ENCODE measurements at places on chromosomes 11 and 22.

DNA sequence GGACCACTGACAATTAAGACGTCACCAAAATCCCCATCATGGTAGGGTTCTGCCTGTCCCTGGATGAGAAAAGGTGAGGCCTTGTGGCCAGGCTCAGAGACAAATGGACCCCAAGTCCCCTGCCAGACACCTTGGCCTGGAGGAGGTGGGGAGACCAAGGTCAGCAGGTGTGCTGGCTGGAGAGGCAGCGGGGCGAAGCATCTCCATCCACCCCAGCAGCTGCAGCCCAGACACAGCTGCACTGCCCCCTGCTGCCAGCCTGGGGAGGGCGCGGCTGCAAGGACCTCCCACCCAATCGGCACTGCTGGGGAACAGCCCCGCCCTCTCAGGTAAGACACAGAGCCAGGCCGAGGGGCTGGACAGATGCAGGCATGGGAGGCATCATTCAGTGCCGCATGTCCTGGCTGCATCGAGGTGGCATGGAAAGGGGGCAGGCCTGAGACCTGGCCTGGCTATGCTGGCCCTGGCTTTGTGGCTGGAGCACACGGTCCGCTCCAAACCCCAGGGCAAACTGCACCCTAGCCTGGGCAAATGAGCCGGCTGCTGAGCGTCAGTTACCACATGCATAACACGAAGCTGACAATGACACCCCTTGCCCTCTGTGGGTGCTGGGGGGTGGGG lies 12.2 kb upstream of the MFNG start:
- peak; percentile 68 for DNase-seq

DNA sequence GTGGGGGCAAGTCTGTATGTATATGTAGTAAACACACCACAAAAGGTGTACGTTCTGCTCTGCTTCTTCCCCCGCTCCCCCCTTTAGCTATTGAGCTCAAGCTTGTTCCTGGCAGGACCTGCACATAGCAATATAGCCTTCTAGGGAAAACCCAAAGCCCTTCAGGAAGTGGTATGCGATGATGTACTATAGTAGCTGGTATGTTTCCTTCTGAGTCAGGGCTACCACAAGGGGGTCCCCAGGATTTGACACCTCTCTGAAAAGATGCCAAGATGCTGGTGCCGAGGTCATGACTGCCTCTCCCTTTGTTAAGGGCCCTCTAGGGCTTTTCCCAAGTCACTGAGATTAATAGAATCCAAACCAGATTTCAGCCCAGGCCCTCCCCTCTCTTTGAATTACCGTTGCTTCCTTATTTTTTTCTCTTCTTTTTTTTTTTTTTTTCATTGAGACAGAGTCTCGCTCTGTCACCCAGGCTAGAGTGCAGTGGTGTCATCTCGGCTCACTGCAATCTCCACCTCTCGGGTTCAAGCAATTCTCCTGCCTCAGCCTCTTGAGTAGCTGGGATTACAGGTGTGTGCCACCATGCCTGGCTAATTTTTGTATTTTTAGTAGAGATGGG lies 268.4 kb downstream of the ETS1 start:
- peak; percentile 65 for DNase-seq

DNA sequence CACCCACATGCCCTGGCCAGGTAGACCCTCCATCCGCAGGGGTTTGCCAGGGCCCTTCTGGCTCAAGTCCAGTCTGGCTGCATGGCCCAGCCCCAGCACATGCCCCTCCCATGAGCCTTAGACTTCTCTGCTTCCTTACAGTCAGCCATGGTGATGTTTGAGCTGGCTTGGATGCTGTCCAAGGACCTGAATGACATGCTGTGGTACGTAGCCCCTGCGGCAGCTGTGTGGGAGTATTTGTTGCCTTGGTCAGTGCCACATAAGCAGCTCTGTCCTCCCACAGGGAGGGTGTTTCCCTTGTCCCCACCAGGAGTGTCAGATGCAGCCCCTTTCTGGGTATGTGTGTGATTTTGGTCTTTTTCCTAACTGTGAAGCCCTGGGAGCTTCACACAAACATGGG lies 17.5 kb downstream of the CDC45 start:
- DNase-seq: no peak

- DNase-seq: no peak
Observed at GRCh38 chr22:34776817-34777216, 289.1 kb upstream of the ISX start.

- DNase-seq: no peak
Observed at GRCh38 chr11:93193731-93194130, 4.1 kb downstream of the SLC36A4 start.

DNA sequence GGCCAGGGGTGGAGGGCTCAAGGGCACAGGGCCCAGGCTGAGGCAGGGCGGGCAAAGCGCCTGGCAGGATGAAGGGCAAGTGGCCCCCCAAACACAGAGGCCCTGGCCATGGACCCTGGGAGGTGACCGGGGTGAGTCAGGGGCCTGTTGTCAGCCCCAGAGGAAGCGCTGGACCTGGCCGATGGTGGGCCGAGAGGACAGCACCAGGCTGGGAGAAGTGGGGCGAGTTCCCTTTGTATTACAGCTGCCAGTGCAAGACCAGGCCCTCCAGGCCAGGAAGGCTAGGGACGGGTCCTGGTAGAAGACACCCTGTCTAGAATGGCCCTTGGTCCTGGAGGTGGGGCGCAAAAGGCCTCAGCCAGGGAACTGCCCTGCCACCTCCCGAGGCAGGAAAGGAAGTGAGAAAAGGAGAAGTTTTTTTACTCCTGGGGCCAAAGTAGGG lies 12.8 kb downstream of the CXCR5 start:
- no peak for DNase-seq

DNA sequence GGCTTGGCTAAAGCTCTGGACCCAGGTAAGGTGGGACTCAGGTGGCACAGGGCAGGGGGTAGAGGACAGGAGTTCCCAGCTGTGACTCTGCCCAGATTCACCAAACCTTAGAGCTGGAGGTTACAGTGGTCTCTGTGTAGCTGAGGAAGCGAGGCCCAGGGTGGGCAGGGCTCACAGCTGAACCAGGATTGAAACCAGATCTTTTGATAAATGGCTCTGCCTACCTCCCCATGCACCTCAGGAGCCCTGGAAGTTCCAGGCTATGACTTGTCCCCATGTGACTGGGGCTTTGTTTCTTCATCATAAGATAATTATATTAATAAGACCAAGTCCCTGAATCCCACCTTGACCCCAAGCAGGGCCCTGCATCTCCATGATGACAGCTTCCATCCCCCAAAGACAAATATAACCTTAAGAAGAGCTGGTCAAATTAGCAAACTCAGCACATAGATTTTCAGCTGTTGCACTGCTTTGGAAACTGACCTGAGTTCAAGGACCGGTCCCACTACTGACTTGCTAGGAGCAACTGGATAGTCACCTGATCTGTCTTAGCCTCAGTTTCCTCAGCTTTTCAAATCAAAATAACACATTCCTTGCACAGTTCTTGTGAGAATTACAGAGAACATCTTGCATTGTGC lies 21.3 kb upstream of the TSKU start:
- DNase-seq: no peak

GRCh38 chr22:24027389-24027975 lies 16.4 kb downstream of the CABIN1 start:
- no peak for DNase-seq

GRCh38 chr11:111422494-111423249 lies 43.6 kb upstream of the POU2AF1 start:
- peak; percentile 53 for DNase-seq

GRCh38 chr22:26977741-26978376 lies 320.5 kb downstream of the MIAT start:
- DNase-seq: no peak

- DNase-seq: no peak
Observed at GRCh38 chr22:25849522-25849921, 107.5 kb downstream of the MYO18B start.

DNA sequence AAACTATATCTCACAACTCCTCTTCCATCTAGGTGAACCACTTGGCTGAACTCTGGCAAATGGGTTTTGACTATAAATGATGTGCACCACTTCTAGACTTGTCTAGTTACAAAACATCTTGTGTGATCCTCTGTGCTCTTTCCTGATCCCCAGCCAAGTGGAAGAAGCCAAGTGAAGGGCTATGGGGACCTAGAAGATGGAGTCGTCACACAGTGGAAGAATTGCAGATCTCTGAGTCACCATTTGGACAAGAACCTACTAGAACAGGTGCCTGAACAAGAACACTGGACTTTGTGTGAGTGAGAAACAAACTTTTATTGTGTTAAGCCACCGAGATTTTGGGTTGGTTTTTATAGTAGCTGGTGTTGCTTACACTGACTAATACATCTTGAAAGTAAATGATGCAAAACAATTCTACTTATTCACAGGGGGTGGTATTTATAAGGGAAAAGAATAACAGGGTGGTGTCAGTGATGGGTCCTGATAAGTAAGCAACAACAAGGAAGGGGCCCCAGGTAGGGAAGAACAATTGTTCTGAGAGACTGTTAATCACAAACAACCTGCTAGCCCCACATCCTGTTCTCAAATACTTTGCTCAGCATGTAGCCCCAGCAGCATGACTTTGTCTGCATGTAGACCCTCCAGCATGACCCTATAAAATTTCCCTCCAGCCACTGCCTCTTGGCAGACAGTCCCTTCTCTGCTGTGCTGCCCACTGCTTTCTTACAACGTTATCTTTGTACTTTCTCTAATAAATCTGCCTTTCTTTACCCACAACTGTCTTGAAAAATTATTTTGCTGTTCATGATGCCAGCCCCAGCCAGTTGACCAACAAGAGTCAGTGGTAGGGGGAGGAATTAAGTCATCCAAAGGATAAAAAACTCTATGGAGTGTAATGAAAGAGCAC lies 280.7 kb upstream of the PLET1 start:
- no peak for DNase-seq

- DNase-seq: no peak
Observed at GRCh38 chr11:119478711-119479285, 55.8 kb upstream of the THY1 start.

- no peak for DNase-seq
Observed at GRCh38 chr22:21709688-21710087, 25.9 kb downstream of the YPEL1 start.

DNA sequence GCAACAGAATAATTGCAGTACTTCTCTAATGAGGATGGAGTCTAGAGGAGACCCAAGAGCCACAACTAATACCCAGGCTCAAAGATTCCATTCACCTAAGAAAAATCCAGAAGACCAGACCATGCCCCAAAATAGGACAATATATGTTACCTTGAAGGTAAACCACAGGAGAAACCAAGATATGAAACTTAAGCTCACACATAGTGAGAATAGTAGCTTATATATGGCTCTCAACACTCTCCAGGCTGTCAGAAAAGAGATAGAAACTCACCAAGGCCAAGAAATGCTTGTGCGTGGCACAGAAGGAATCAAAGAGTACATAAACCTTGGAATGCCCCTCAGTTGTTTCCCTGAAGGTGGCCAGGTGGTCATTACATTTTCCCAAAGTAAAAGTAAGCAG lies 9.1 kb downstream of the FAM111A start:
- no peak for DNase-seq

DNA sequence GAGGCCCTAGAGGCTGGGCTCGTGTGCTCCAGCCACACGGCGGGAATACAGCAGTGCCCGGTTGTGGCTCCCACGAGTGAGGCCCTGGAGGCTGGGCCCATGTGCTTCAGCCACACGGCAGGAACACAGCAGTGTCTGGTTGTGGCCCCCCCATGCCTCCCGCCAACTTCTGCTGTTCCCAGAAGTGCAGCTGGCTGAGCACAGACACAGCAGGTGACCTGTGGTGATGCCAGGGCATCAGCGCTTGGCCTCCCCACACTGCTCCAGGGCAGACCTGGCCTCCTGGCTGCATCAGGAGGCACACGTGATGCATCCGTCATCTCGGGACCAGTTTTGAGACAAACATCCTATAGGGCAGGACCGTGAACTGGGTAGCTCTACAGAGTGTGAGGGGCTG lies 110.3 kb downstream of the KCNQ1OT1 start:
- DNase-seq: no peak

- no peak for DNase-seq
Observed at GRCh38 chr11:44778195-44779100, 51.7 kb downstream of the TSPAN18 start.

DNA sequence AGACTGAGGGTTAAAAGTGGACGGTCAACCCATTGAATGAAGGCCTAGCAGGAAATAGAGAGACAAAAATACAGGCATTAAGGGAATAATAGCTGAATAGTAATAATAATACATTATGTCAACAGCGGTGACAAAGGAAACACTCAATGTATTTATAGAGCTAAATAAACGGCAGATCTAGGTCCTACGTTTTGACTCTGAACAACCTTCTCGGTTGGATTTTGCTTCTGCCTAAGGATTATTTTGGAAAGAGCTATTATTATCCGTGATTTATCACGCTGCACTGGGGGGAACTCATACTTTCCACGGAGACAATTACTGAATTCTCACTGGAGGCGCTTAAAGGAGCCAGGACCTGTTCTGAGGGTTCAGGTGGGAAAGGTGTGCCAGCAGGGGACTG lies 118.2 kb upstream of the KIRREL3 start:
- DNase-seq: no peak

DNA sequence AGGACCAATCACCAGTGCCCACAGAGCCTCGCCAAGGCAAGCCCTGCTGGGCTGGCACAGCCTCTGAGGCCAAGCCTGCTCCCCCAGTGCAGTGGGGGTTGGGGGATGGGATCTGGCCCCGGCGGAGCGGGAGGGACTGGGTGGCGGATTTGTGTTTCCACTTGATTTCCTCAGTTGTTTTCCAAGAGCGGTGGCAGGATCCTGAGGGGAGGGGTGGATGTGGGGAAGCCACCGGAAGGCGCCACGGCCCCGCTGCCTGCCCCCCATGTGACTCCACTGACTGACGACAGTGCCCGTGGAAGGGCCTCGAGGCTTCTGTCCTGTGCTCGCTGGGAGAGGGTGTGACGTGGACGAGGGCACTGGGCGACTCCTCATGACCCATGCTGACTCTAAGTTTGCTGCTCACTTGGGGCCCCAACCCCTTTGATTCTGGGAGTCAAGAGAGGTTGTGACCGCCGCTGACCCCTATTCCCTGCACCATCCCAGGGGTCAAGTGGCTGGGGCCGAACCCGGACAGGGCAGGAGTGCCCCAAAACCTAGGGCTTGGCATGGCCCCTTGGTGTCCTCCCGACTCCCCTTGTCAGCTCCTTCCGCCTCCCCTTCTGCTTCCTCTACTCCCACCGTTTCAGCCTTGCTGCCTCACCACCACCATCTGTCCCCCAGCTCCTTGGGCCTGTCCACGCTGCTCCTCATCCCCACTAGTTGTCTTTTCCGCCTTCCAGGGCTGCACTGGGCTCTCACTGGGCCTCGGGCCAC lies 23.5 kb upstream of the PICK1 start:
- no peak for DNase-seq

GRCh38 chr22:32079130-32080089 lies 36.3 kb downstream of the SLC5A1 start:
- DNase-seq: no peak

Data from activated CD4-positive, alpha-beta T cell treated with anti-CD3 and anti-CD28 coated beads for 4 hours (primary cell).